ENCODE measurements at places on chromosomes 11 and 22.

DNA sequence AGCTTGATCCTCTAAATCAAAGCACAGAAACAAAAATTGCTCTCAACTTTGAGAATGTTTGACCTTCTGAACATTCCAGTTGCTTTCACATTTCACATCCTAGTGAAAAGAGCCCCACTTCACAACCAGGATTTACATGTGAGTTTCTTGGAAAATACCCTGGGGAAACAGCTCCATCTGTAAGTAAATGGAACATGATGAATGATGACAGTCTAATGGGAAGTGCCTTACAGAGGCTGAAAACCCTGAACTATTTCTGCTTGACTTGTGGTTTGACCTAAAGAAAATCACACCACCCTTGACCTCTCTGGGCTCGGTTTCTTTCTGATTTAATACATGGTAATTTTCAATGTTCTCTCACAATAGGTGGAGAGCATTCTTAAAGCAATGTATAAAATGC is 499.4 kb upstream of the API5 start:
- no peaks in the 10 kb centered on the region for H3K36me3 ChIP-seq
- no peak for DNase-seq
- no peaks in the 10 kb centered on the region for H3K4me1 ChIP-seq
- H3K27ac ChIP-seq: no peak overlapping the region

DNA sequence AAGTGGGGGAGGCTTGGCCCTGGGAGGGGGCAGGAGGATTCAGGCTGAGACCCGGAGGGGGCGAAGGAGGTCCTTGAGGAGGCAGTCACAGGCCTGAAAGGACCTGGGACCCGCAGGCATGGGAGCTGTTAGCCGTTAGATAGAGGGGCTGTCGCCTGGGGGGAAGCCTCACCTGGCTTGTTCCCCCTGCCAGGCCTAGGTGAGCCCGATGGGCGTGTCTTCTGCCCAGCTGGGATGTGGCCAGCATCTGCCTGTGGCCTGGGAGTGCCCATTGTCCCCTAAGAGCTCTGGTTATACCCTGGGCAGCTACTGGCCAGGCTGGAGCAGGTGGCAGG is 1.8 kb upstream of the DUSP8 start:
- no peaks in the 10 kb centered on the region for H3K36me3 ChIP-seq
- peaks cover 17% of the 10 kb centered on the region for H3K27me3 ChIP-seq
- no peaks in the 10 kb centered on the region for H3K4me1 ChIP-seq

- DNase-seq: no peak
- H3K4me1 ChIP-seq: no peaks in the 10 kb centered on the region
- no peaks in the 10 kb centered on the region for H3K27me3 ChIP-seq
These were observed 11.7 kb downstream of the SLC35C1 start for GRCh38 chr11:45816614-45817013.

- no peak overlapping the region for H3K27ac ChIP-seq
- peaks cover 15% of the 10 kb centered on the region for H3K4me1 ChIP-seq
- no peak overlapping the region for H3K4me3 ChIP-seq
- no peaks in the 10 kb centered on the region for H3K36me3 ChIP-seq
- H3K27me3 ChIP-seq: no peaks in the 10 kb centered on the region
- DNase-seq: no peak
These were observed 194.2 kb downstream of the HIPK3 start for GRCh38 chr11:33451364-33451763.

GRCh38 chr11:62373464-62374119 is 36.3 kb downstream of the ASRGL1 start:
- H3K36me3 ChIP-seq: no peaks in the 10 kb centered on the region
- no peaks in the 10 kb centered on the region for H3K27me3 ChIP-seq
- H3K4me1 ChIP-seq: no peaks in the 10 kb centered on the region
- no peak for DNase-seq

GRCh38 chr22:19106886-19107729 is 15.1 kb downstream of the DGCR2 start:
- no peak overlapping the region for H3K4me3 ChIP-seq
- no peaks in the 10 kb centered on the region for H3K27me3 ChIP-seq
- DNase-seq: peak; percentile 42
- no peaks in the 10 kb centered on the region for H3K36me3 ChIP-seq

- no peaks in the 10 kb centered on the region for H3K36me3 ChIP-seq
- no peaks in the 10 kb centered on the region for H3K4me1 ChIP-seq
- no peaks in the 10 kb centered on the region for H3K27me3 ChIP-seq
- DNase-seq: no peak
These were observed 279.6 kb upstream of the PITPNB start for GRCh38 chr22:28198692-28199091.

DNA sequence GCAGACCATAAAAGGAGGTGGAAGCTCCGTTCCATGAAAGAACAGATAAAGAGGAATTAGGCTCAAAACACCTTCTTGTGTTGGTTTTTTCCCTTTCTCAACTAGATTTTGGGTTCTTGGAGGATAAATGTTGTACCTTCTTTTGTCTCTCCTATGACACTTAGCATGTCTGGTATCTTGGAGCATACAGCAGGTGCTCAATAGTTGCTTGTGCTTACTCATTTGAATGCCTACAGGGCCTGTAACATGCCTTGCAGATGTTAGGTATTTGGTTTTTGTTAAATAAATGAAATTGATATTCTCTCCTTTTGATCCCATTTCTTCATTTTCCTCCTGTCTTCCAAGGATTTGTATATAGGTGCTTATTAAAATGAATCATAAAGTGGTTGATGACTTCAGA is 16.4 kb upstream of the PLET1 start:
- no peaks in the 10 kb centered on the region for H3K36me3 ChIP-seq
- peaks cover 3% of the 10 kb centered on the region for H3K4me1 ChIP-seq
- H3K4me3 ChIP-seq: no peak overlapping the region
- no peaks in the 10 kb centered on the region for H3K27me3 ChIP-seq
- DNase-seq: no peak

- no peaks in the 10 kb centered on the region for H3K36me3 ChIP-seq
- no peak overlapping the region for H3K4me3 ChIP-seq
- H3K4me1 ChIP-seq: no peaks in the 10 kb centered on the region
These were observed 49.5 kb upstream of the RFPL3 start for GRCh38 chr22:32308191-32308590.

DNA sequence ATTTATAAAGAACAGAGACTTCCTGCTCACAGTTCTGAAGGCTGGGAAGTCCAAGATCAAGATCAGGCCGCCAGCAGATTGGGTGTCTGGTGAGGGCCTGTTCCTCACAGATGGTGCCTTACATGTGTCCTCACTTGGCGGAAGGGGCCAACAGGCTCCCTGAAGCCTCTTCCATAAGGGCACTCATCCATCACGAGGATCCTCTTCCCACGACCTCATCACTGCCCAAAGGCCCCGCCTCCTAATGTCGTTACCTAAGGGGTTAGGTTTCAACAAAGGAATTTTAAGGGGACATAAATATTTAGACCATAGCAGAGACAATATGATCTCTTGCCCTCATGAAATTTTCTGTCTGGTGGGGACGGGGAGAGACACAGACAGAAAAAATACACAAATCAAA is 18.6 kb downstream of the TP53AIP1 start:
- peak; percentile 30 for DNase-seq
- no peaks in the 10 kb centered on the region for H3K36me3 ChIP-seq

All from SJCRH30 (cell line).